ENCODE measurements at places on chromosomes 7 and 10. TPM values are rescaled to one million over a fixed set of nuclear protein-coding genes. Genes with fewer than 3 reads are reported as not detected.

GRCh38 chr10:95434583-95434982 lies 126.6 kb downstream of the SORBS1 start:
- DNase-seq, result no peak

DNA sequence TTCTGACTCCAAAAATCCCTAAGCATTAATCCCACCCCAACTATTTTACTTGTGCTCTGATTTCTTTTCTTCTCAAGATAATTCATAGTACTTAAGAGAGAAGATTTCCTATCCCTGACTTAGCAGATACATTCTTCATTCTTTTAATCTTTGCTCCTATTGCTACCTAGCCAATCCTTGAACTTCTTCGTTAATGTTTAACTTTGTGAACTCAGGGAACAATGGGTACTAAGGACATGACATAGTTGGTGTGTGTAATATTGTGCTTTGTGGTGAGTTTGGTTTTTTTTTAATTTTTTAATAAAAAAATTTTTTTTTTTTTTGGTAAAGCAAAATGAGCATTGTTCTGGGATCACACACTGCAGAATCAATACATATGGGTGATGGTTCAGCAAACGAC lies 166.2 kb downstream of the CHCHD3 start:
- no peak for DNase-seq

DNA sequence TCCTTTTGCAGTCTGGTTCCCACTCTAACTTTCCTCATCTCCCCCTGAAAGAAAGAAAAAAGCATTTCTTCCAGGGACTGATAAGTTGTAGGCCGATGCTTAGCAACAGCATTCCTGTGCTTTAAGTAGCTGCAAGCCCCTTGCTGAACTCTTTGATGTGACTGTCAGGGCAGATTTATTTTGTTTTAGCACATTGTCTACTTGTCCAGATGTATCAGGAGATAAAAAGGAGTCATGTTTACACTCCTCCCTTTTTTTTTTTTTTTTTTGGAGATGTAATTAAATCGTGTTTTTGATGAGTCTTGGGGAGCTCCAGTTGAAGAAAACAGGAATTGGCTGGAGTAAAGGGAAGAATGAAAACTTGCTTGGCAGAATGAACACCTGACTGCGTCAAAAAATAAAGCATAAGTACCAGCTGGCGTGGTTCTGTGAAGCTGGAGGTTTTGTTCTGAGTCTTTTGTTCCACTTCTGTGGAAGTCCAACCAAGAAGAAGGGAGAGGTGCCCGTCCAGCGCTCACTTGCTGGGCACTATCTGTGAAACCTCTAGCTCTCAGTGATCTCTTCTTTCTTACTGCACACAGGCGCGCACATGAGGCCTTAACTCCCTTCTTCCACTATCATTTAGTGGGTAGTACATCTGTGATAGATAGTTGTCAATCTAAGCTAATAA lies 871.7 kb downstream of the LRMDA start:
- DNase-seq, result no peak

GFRA1 gene
- not detected for total RNA-seq

PKD2L1 gene
- total RNA-seq, result not detected

AKR1D1 gene
- total RNA-seq, result not detected

DNA sequence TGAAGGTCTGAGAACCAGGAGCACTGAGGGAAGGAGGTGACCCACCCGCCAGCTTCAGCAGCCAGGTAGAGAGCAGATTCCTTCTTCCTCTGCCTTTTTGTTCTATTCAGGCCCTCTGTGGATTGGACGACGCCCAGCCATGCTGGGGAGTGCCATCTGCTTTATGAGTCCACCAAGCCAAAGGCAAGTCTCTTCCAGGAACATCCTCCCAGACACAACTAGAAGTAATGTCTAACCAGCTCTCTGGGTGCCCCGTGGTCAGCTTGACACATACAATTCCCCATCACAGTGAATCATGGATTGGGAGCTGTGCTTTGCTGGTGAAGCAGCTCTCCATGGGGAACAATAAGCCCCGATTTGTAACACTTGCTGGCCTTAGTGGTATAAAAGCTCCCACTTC lies 125.2 kb downstream of the CCDC3 start:
- no peak for DNase-seq

ANK3 gene
- 13.5 TPM for total RNA-seq

DNA sequence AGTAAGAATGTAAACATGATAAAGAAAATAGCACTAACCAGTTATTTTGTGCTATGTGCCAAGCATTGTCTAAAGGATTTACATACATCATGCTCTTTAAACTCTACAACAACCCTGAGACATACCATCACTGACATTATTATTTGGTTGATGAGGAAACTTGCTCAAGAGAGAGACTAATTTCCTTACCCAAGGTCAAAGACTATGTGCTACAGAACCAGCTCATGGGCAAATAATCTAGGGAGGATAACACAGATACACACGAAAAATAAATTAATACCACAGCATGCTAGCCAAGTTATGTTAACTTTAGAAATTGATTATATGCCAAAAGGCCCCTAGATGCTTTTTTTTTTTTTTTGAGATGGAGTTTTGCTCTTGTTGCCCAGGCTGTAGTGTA lies 2.7 kb downstream of the ANKRD16 start:
- DNase-seq, result no peak

Measured in A673 (cell line).